ENCODE measurements at places on chromosomes 3 and 15. TPM values are rescaled to one million over a fixed set of nuclear protein-coding genes. Genes with fewer than 3 reads are reported as not detected.

DNA sequence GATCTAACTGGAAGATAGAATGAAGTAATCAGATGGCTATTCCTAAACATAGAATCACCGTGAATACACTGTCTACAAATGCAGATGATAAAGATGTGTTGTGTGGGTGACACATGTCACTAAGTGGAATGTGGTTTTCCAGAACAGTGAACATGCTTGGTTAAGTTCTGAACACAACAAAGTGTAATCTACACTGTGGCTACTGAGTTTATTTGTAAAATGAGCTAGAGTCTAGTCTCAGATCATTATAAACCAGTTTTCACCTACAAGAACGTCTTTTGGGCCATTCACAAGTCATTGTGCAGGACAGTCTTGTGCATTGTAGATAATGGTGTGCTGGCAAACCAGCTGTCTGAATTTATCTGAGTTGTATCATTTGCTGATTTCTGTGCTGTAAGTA, 35.3 kb downstream of the OXNAD1 start:
- no peak for DNase-seq

DNA sequence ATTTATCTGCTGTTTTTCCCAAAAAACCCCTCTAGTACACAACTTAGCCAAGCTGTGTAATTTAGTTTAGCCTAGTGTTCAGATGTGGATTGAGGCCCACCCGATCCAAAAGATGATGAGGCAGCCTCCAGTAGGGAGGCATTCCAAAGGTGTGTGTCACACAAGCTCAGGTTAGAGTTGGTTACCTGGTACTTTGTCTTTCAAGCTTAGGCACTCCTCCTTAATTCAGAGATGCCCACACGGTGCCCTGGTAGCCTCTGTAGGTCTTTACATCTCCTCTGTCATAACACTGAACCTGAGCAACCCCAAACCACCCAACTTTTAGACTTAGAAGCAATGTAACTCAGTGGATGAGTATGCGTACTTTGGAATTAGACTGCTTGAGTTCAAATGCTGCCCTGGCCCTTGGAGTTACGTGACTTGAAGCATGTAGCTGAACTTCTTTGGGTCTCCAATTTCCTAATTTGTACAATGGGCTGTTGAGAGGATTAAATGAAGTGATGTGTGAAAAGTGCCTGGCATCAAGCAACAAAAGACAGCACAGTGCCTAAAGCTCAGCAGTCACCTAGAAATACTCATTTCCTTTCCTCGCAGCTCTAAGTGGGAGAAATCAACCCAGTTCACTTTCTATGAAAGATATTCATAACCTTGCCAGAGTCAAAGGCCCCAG, 284.6 kb upstream of the RARB start:
- no peak for DNase-seq

Gene CD96
- total RNA-seq = 0.09 TPM

Gene IVD
- total RNA-seq = 33.6 TPM

- DNase-seq = peak; percentile 39
These were observed 56.3 kb downstream of the PPP2R3A start for GRCh38 chr3:136021803-136022202.

- no peak for DNase-seq
These were observed 21.0 kb downstream of the TMEM43 start for GRCh38 chr3:14145670-14146380.

DNA sequence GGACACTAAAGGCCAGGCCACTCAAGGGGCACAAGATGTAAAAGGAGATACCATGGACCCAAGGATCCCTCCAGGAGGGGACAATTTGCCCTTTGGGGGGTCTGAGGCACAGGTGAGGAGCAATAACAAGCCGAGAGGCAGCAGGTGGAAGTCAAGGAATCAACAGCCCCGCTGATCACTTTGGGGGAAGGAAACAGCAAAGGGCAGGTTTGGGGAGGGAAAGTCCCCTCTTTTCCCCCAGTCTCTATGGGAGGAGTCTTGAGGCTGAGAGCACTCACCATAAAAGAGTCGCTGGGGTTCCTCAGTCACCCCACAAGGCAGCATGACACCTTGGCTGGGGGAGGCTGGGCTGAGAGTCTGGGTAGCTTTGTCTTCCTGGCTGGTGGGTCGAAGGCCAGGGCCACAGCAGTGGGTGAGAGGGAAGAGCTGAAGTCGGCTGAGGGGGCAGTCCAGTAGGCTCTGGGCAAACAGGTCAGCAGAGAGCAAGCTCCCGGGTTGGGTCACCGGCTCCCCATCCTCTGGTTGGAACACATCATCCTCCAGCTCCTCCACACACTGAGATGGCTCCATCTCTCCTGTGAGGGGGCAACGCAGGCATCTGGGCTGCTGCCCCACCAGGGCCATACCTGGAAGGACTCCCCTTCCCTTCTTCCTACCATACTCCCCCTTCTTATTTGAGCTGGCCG, 3.0 kb downstream of the BMF start:
- no peak for DNase-seq

- DNase-seq = peak; percentile 40
These were observed 42.7 kb downstream of the EIF2AK4 start for GRCh38 chr15:39976291-39977274.

GRCh38 chr3:188542196-188542595, 388.2 kb downstream of the LPP start:
- DNase-seq = no peak

DNA sequence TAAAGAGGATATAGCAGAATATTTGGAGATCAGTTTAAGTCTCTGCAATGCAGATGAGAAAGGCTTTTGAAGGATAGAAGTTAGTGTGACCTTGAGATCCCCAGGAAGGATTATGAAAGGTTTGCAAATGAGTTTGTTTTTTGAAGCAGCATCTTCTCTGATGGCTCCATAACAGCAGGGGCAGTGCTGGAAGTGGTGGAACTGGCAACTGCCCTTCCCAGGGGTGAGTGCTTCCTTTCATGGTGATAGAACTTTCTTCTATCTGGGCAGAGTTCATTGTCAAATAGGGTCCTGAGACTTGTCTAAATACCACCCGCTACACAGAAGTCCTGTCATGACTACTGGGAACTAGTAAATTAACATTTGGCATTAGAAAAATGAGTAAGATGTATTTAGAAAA, 314.2 kb upstream of the MCTP2 start:
- no peak for DNase-seq

- no peak for DNase-seq
These were observed 262.6 kb upstream of the ZNF385D start for GRCh38 chr3:22013641-22014040.

GRCh38 chr15:94322141-94322540, 90.8 kb downstream of the MCTP2 start:
- DNase-seq = peak; percentile 5

- DNase-seq = no peak
These were observed 4.2 kb upstream of the RPL29 start for GRCh38 chr3:51999846-52000245.

DNA sequence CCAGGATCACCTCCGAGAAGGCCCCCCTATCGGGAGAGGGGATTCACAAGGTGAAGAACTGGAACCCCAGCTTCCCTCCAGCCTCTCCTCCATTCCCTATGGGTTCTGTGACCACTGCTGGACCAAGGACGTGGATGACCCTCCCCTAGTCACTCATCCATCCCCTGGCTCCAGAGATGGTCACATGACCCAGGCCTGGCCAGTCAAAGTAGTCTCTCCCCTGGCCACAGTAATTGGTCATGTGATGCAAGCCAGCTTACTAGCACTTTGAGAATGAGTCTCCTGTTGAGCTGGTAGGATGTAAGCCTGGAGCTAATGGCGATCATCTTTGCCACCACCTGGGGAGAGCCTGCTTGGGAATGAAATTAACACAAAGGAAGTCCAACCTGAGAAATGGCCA, 3.9 kb downstream of the CAMK1 start:
- DNase-seq = no peak

GRCh38 chr3:9500108-9501050, 53.2 kb downstream of the LHFPL4 start:
- peak; percentile 39 for DNase-seq

Gene GOLGA6B
- not detected for total RNA-seq
